ENCODE measurements at places on chromosomes 2 and 18.

DNA sequence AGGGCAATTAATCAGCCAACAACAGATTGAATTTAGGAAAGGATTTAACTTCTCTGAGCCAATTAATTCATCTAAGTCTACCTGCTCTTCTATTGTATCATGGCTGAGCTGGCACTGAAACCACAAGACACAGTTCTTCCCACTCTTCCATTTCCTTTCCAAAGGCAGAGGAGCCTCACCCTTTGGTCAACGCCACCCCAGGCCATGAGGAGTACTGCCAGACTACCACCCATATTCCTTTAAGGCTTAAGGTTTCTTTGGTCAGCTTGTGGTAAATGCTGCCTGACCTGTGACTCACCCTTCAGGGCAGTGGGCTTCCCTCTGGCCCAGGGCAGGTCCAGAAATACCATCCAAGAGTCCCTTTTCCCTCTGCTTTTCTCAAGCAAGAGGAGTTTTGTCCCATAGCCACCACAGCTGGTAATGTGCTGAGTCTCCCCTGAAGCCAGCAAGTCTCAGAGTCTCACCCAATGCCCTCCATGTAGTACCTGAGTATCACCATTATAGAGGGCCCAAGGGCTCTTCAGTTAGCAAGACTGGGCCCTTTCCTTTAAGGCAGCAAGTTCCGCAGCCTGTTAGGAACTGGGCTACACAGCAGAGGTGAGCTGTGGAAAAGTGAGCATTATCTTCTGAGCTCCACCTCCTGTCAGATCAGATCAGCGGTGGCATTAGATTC, 900.5 kb upstream of the CRIM1 start:
- no peak for DNase-seq

- DNase-seq = no peak
Observed at GRCh38 chr18:48161911-48162698, 231.6 kb upstream of the SMAD2 start.

DNA sequence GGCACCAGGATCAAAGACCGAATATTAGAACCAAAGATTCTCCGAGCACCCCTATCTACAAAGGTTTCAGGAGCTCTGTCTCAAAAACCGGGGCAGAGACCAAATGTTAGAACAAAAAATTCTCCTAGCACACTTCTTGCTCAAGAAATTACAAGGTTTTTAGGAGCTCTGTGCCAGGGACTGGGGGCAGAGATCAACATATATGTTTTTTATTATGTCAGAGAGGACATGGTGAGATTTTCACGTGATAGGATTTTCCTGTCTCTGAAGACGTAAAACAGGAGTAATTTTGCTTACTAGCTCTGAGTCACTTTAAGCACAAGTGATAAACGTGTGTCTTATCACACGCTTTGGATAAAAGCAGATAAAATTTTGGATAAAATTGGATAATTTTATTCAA, 34.8 kb upstream of the ODC1 start:
- DNase-seq = no peak

DNA sequence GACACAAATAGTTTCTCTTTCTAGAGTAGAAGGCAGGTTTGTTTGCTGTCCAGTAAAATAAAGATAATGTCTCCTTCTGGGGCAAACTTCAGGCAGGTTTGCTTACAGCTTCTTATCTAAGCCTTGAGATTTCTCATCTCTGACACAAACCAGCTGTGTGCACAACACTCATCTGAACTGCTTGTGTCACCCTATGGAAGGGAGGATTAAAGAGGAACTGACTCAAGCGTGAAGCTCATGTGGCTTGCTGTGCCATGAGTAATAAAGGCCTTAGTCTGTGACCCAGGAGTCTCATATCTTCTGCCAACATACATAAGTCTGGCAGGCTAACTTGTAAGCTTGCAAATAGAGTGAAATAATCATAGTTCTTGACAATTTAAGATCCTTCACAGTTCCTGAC, 24.2 kb upstream of the CPO start:
- peak; percentile 12 for DNase-seq

DNA sequence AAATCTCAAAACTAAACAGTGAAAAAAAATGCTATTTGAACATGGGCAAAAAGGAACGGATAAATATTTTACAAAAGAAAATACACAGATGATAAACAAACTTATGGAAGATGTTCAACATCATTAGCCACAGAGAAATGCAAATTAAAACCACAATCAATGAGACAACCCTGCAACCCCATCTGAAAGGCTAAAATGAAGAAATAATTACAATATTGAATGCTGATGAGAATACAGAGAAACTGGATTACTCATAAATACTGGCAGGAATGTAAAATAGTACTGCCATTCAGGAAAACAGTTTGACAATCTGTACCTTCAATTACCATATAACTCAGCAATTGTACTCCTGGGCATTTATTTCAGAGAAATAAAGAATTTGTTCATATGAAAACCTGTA, 193.1 kb upstream of the UBE2E3 start:
- no peak for DNase-seq

DNA sequence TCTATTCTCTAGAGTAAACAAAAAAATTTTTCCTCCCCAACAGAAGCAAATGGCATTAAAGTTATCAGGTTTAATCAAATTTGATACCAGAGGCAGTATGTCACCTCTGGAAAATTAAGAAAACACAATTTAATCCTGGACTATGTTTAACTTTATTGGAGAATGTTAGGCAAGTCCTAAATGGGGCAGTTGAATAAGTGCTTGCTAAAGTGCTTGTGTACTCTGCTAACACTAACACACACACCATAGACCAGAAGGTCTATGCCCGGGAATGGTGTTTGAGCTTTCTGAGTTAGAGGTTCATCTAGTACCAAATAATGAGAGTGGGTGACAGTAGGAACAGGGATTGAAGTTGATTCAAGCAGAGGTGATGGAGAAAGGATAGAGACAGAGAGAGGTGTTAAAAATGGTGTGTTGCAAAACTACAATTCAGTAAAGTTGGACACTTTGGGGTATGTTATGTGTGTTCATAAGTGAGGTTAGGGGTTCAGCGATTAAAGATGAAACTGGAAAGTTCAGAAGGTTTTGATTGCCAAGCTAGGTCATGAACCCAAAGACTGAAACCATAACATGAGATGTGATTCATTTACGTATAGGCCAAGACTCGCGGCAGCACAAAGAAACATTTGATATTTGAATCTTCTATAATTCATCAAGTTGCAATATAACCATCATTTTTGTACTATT, 40.5 kb upstream of the PEX13 start:
- DNase-seq = no peak

DNA sequence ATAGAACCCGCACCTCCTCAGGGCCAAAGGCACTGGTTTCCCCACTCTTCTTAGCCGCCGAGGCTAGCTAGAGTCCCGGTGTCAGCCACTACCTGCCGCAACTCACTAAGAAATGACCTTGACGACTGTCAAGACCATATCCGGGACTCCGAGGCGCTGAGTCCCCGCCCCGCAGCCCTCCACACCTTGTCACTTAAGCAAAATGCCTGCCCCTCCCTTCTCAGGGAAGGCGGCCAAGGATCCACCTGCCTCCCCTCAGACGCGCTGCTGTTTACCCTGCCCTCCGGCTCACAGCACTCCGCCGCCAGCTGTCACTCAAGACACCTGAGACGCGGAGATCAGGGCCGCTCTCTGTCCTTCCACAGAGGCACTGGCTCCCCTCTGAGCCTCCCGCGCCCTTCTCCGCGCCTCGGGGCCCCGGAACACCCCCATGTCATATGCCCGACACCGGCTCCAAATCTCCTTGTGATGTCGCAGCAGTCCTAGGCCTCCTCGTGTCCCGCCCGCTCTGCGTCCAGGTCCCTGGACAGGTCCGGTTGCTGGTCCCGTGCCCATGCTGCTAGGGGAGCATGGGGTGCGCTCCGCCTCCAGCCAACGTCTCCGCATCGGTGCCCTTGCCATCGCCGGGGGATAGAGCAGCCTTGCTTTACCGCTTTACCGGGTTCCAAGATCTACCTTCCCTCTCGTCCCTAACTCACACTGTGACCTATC, 32.5 kb upstream of the REG3G start:
- no peak for DNase-seq

DNA sequence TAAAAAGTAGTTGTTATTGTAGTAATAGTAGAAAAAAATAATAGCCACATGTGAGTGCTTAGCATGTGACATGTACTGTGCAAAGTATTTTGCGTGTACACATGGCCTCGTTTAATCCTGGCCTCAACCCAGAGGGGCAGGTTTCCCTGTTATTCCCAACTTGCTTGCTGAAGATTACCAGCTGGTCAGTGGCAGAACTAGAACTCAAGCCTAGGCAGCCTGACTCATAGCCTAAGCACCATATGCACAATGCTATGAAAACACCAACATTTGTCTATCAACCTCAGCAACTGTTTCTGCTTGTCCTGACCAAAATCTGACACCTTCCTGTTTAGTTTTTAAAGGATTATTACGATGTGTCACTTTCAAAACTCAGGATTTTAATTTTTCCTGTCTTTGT, 234.9 kb upstream of the SMAD7 start:
- DNase-seq = no peak

DNA sequence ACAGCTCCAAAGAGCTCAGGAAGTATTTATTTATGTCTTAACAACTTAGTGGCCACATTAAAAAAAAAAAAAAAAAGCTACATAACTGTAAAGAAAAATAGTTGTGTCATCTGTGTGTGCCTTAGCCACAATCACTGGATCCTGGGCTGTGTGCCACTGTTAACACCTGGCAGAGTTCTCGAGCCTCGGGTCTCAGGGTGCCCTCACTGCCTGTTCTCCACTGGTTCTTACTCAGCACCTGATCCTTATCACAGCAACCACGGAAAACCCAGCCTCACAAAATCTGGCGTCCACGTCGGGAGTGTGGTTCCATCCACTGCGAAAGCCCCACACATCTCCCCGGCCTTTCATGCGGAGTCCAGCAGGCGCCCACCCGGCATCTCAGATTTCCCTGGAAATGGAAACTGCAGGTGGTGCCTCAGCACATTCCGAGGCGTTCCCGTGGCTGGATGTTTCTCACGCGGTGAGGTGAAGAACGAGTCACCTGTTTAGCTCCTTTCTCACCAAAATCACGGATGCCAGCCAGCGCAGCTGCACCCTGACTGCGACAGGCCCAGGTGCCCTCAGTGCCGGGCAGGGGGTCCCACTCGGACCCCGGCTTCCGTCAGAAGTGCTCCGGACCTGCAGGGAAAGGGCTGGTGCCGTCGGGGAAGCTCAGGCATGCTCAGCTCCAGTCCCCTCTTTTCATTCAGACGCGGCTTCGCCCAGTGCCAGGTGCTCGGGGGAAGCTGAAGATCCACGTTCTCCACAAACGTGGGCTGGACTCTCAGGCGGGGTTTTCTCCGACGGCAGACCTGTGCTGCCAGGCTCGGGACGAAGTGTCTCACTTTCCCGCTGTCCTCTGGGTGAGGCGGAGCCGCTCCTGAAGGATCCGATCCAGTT, 198.7 kb upstream of the SALL3 start:
- no peak for DNase-seq

GRCh38 chr2:67854798-67855197, 208.0 kb downstream of the C1D start:
- no peak for DNase-seq

- no peak for DNase-seq
Observed at GRCh38 chr2:241125626-241126025, 23.5 kb upstream of the MTERF4 start.

DNA sequence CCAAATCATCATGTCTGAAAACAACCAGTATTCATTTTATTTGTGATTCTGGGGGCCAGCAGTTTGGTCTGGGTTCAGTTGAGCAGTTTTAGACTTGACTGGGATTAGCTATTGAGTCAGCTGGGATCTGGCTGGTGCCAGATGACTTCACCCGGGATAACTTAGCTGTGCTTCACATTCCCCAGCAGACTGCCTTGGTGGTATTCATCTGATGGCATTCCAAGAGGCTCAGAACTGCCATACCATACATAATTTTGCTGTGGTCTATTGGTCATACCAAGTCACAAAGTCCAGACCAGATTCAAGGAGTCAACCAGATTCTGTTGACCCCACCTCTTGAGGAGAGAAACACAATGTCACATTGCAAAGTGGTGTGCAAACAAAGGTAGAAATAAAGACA, 7.8 kb upstream of the FSHR start:
- DNase-seq = peak; percentile 10

- DNase-seq = no peak
Observed at GRCh38 chr18:48125724-48126123, 195.3 kb upstream of the SMAD2 start.

GRCh38 chr2:170369894-170370293, 191.9 kb downstream of the MYO3B start:
- peak; percentile 13 for DNase-seq

DNA sequence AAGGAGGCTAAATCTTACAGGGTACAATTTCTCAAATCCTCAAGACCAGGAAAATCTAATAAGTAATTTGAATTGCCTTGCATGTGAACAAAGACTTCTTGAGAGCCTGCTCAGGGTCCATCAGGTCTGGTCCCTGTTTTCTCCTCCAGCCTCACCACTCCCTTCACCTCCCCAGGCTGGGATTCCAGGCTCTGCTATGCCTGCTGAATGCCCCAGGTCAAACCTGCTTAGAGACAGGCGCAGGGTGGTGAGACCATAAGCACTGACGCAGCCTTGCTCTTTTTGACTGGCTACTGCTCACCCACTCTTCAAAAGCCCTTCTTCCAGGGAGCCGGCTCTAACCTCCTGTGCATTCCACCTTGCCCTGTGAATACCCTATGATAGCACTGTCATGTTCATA, 356.4 kb upstream of the ACVR2A start:
- no peak for DNase-seq

DNA sequence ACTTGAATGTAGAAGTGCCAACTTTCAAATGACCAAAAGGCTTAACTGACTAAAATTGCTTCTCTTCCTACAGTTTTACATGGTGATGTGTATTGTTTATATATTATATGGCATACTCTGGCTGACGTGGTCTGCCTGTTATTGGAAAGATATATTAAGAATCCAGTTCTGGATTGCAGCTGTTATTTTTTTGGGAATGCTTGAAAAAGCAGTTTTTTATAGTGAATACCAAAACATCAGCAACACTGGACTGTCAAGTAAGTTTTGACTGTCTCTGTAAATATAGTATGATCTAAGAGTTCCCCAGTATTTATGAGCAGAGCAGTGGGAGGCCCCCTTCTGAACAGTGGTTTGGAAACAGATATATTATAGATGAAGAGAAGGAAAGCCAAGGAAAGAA, 26.2 kb downstream of the TMEM87B start:
- DNase-seq = no peak

- peak; percentile 82 for DNase-seq
Observed at GRCh38 chr2:188984065-188984491, 9.9 kb downstream of the COL3A1 start.

GRCh38 chr2:150978053-150978452, 283.6 kb downstream of the RBM43 start:
- no peak for DNase-seq
